ENCODE measurements at places on chromosomes 12 and 14.

GRCh38 chr14:102827716-102828115 lies 50.5 kb downstream of the TRAF3 start:
- DNase-seq: no peak

GRCh38 chr14:65833267-65833880 lies 420.8 kb downstream of the FUT8 start:
- no peak for DNase-seq

DNA sequence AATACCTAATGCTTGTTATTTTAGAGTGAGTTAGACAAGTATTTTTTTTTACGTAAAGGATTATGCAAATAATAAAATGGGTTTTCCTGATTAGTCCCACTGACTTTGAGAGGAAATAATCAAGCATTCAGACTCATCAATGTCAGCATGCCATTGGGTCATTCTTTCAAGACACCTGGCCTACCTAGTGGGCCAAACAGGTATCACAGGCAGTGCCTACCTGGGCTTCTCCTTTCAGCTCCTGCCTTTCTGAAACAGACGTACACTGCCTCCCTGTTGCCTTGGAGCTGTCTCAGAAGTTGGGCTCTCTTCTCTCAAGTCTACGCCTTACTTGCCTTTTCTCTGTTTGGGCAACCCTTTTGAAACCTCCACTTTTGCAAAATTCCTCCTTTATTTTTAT lies 545.6 kb downstream of the SNAPC1 start:
- DNase-seq: no peak

DNA sequence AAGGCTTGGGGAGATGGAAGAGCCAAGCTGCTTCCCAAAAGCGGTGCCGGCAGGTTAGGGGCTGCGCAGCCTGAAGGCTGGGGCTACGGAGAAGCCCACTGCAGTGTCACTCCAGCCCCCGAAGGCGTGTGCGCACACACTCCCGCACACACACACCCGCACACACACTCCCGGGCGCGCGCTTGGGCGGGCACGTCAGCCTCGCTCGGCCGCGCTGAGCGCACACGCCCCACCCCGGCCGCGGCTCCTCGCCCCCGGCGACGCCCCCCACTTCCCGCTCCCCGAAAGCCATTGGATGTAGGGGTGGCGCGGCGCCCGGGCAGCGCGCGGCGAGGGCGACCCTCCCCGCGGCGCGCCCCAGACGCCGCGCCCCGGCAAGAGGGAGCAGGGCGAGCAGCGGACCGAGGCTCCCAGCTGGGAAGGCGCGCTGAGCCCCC lies at the start of gene KCNK10:
KCNK10 (minus strand) TSS at position 184 of the 437 bp plus-strand sequence. CDS start 471 bp downstream, outside the sequence.
- DNase-seq: no peak

GRCh38 chr12:67288561-67288960 lies 19.4 kb downstream of the CAND1 start:
- DNase-seq: no peak

DNA sequence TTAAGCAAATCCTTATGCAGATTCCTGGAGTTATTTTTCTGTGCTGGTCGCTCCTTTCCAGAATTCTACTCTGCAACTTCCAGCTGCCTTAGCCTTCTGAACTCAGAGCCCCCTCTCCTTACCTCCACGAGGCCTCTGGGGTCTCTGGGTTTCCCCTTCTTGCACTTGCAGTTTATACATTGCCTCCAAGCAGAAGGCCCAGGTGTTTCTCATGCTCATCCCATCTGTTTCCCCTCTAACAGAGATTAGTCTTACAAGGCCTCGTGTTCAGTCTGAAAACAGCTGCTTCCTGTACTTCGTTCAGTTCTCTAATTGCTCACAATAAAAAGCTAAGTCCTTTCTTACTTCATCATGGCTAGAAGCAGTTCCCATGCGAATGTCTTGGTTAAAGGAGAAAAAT lies 134.4 kb upstream of the FGD4 start:
- DNase-seq: no peak

GRCh38 chr12:71440763-71441748 lies 1.5 kb downstream of the LGR5 start:
- no peak for DNase-seq

DNA sequence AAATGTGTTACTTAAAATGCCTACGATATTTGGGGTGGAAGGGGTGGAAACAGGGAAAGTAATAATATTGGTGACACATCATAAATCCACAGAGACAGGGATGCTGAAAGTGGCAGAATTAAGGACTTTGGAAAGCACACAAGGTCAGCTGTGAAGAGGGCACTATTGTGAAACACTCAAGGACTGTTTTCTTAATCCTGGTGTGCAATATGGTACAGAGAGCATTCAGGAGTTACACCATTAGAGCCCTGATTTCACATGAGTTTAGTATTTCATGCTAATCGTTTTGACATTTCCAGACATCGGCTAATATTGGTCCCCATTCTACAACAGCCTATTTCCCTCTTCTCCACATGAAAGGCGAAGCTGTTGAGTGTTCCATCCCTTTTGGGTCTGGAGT lies 219.2 kb downstream of the MSRB3 start:
- no peak for DNase-seq

GRCh38 chr12:125049093-125049458 lies 16.2 kb upstream of the AACS start:
- DNase-seq: no peak

DNA sequence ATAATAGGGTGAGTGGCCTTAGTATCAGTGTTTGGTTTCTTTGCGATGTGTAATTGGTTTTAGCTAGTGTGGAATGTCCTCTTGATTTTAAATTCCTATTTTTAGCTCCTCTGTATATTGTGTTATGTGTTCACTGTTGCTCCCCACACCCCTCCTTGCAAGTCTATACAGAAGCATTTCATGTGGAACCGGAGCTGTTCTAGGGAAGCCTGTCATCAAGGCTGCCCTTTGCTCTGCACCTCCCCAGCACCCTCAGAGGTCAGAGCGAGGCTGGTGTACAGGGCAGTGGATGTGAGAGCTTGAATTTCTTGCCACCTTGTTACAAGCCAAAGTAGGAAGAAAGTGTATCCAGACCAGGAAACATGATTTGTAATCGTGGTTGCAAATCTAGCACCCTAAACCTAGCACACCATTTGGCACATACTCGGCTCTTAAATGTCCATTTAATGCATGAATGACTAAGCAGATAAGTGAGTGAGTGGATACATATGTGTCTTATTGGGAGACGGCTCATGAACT lies 376.8 kb downstream of the RGS6 start:
- DNase-seq: no peak

GRCh38 chr12:124390442-124391097 lies 95.7 kb downstream of the RFLNA start:
- DNase-seq: no peak

GRCh38 chr14:32367516-32367915 lies 38.4 kb downstream of the AKAP6 start:
- no peak for DNase-seq

DNA sequence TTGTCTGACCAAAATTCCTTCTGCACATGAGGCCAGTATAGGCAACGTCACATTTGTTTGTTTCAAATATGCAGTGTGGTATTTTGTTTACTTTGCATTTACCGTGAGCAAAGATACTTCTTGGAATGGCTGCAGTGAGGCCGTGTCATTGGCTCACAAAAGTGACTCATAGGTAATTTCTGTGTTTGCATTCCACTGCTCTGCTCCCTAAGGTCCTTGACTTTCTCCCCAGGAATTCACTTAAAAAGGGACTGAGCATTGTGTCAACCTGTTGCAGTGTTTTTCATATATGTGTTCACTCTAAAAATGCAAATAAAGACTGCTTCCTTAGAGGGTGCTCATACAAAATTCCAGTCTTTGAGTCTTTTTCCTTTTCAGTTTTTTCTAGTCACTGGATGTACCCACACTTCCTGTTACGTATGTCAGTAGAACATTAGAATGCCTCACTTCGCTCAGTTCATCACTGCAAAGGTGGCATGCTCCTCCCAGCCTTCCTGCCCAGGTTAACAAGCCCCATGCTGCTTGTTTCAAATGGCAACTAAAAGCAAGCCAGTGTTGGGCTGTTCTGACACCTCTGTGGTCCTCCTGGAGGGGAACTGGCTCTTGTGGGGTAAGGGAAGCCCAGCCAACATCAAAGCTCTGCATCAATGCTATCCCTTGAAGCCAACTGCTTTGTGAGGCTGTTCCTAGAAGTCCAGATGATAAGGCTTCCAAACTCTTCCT lies 9.1 kb downstream of the C12orf76 start:
- no peak for DNase-seq

DNA sequence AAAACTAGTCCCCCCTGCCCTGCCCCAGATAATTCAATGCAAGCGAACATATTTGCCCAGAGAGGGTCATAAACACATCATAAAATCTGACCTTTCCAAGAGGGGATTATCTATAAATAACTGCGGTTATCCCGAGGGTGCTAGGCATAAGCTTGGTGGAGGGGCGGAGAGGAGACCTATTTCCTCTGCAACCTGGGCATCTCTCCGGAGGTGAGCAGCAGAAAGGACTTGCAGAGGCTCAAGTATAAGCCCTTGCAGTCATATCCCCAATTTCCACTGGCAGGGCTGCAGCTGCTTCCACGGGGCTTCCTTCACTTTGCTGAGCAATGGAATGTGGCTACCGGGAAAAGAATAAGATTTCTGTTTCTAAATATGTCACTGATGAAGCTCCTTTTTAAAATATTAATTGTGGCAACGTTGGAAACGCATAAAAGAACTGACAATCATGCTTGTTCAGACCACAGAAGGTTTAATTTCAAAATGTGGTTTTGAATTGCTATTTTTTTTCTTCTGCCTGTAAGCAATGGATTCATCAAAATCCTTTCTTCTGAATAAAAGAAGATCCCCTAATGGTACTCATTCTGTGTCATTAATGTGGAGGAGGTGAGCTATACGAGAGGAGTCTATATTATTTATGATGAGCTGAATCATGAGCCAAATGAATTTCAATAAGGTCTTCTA lies 268.9 kb upstream of the ATP2B1 start:
- DNase-seq: no peak

DNA sequence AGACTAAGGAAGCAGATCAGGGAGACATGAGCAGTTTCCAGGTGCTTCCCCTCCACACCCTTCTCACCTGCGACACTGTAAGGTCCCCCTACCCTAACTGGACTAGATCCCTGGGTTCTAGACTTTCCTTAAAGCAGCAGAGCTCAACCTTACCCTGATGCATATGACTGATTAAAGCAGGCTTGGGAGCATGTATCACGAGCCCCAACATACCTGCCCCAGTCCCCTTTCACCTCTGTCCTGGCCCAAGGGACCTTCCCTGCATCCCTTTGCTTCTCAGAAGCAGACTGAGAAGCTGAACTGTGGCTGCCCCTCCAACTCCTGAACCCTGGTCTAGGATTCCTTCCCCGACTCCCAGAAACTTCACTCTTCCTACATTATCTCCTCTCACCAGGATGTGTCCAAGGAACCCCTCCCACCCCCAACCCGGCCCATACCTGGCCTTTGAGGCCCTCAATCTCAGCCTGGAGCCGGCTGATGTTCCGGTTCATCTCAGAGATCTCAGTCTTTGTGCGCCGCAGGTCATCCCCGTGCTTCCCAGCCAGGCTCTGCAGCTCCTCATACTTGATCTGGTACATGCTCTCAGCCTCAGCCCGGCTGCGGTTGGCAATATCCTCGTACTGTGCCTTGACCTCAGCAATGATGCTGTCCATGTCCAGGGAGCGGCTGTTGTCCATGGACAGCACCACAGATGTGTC lies 5.4 kb downstream of the KRT8 start:
- no peak for DNase-seq

- no peak for DNase-seq
These were observed 47.9 kb downstream of the CDK17 start for GRCh38 chr12:96352161-96352835.

- no peak for DNase-seq
These were observed 389.2 kb upstream of the PRICKLE1 start for GRCh38 chr12:42978708-42979107.

DNA sequence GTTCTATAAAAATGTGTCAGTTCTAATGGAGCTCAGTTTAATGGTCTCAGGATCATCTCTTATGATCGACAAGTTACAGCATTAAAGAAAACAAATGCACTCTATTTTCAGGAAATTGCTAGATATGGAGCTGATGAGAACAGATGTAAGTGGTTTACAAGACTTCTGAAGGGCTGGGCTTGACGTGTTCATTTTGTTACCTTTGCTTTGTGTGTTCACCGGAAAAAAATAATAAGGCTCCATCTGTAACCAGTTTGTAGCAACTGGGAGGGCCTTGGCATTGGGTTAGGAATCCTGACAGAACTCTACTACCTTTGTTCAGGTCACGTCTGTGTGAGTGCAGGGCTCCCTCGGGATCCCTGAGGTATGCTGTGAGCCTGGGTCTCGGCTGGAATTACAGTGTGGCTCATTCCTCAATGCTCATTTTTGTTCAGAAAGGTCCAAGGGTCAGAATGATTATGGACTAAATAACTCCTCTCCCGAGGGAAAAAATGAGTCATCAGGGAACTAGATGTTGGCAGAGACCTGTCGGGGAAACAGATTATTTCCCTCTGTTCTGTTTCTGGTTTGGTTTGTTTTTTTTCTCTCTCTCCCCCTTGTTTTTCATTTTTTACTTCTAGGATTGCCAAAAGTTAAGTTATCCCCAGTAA lies 158.0 kb downstream of the SLC5A8 start:
- DNase-seq: no peak

DNA sequence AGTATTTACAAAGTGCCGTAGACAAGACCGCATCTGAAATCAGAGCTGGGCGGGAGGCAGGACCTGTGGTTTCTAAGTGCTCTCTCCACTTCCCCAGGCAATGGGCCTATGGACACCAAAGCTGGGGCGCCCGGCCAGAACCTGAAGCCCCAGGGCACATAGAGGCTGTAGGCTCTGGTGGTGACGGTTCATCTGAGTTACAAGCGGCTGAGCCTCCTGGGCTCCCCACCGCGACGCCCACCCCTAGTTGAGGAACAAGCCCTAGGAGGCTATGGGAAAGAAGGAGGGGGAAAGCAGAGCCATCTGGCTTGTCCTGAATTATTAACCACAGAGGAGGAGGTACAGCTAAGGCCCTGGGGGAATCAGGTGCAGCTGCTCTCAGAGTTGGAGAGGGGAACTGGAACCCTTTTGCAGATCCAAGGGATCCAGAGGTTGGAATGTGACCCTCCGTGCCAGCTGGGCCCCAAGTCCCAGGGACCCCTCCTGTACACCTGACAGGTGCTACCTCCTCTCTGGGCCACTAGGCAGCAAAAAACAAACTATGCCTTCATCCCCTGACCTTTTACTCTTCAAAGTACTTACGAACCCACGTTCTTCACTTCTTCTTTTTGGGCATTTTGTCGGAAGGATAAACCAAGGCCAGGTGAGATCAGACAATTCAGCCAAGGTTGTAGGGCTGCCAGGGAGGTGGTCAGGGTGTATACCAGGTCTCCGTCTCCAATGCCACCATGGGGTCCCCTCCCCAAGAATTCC lies 77.2 kb downstream of the ARL6IP4 start:
- DNase-seq: no peak

- DNase-seq: no peak
These were observed 1133.2 kb upstream of the TMEM132C start for GRCh38 chr12:127133675-127134335.

- no peak for DNase-seq
These were observed 248.8 kb downstream of the ANO6 start for GRCh38 chr12:45464699-45465098.

- DNase-seq: no peak
These were observed 2.0 kb upstream of the PLXNC1 start for GRCh38 chr12:94146166-94146936.

- no peak for DNase-seq
These were observed 18.0 kb downstream of the GALNT6 start for GRCh38 chr12:51373187-51373586.

GRCh38 chr12:125797421-125798175 lies 732.4 kb downstream of the AACS start:
- DNase-seq: no peak

GRCh38 chr14:100102156-100102785 lies 37.0 kb downstream of the EVL start:
- DNase-seq: no peak

All from hippocampal formation (tissue), 2 donors.